ENCODE measurements at places on chromosomes 6 and 20.

GRCh38 chr6:115765966-115766365 lies 294.7 kb downstream of the FRK start:
- DNase-seq, result no peak

DNA sequence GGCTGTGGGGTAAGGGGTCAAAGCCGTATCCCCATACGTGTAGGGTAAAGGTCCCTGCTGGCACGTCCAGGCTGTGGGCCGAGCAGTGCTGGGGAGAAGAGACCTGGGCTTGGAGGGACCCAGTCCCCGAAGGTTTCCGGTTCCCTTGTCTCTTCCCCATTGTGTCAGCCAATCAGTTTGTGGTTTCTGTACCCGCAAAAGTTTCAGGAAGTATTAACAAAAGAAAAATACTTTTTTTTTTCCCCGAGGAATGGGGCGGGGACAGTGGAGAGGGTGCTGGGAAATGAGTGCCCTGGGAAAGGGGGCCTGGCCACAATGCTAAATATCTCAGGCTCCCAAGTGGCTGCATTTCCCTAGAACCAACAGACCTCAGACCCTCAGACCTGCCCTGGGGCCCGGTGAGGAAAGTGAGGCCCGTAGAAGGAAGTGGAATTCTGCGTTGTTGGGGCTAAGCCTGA lies 15.2 kb upstream of the AMD1 start:
- DNase-seq, result no peak

GRCh38 chr6:156778454-156779205 lies 1.5 kb downstream of the ARID1B start:
- DNase-seq, result no peak

DNA sequence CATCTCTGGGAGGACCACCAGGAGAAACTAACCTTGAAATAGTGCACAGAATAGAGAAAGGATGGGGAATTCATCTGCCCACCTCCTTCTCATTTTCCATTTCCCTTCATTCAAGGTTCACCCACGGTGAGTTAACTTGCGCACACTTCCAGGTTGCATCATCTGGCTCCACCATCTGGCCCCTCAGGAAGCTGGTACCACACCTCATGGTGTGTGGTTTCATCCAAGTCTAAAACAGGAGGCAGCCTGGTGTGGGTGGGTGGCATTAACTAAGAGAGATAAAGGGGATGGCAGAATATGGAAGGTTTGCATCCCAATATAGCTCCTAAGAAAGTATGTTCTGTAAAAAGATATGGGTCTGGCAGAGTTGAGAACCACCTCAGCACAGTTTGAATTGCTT lies 3.8 kb downstream of the ZNF334 start:
- no peak for DNase-seq

GRCh38 chr6:43613721-43614395 lies 15.2 kb downstream of the GTPBP2 start:
- no peak for DNase-seq

DNA sequence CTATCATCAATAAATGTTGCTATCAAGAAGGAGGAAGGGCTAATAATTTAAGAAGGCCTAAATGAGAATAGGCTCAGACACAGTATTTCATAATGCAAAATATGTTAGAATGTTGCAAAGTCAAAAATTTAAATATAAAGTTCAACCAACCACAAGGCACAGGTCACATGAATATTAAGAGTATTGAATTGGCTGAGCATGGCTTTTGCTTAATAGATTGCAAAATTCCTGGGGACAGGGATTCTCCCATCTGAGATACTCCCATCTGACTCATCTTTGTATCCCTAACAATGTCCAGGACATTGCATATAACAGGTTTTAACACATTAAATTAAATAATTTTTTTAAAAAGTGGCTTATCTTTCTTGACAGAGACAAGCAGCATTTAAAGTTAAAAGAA lies 32.9 kb upstream of the UTRN start:
- DNase-seq, result no peak

- DNase-seq, result no peak
Observed at GRCh38 chr20:1493536-1493935, 2.3 kb upstream of the SIRPB2 start.

DNA sequence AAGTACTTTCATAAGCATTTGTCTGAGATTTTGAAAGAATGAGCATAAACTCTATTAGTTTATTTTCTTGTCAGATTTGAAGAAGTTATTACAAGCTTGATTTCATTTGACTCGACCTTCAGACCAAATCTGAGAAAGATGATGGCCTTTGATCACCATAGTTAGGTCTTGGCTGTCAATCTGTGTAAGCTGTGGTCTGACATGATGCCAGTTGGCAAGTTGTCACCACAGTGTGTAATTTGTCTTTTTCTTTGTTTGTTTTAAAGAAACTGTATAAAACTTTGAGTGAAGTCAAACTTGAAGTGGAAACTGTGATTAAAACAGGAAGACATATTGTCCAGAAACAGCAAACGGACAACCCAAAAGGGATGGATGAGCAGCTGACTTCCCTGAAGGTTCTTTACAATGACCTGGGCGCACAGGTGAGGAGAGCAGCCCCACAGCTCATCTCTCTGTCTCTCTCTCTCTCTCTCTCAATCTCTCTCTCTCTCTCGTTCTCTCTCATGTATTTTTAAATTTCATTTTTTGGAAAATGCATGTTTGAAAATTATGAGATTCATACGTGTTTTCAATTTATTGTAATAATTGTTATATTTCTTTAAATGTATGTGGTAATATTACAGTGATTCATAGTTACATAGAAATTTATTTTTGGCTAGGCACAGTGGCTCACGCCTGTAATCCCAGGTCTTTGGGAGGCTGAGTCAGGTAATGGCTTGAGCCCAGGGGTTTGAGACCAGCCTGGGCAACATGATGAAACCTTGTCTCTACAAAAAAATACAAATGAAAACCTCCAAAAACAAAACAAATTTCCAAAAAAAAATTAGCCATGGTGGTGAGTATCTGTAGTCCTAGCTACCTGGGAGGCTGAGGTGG lies 208.1 kb downstream of the UTRN start:
- DNase-seq, result no peak

DNA sequence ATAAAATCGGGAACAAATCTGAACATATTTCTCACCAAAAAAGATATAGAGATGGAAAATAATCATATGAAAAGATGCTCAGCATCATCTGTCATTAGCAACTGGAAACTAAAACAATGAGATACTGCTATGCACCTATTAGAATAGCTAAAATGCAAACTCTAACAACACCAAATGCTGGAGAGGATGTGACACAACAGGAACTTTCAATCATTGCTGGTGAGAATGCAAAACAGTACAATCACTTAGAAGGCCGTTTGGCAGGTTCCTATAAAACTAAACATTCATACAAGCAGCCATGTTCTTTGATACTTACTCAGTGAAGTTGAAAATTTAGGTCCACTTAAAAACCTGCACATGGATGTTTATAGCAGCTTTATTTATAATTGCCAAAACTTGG lies 67.0 kb downstream of the FAM50B start:
- DNase-seq, result no peak

DNA sequence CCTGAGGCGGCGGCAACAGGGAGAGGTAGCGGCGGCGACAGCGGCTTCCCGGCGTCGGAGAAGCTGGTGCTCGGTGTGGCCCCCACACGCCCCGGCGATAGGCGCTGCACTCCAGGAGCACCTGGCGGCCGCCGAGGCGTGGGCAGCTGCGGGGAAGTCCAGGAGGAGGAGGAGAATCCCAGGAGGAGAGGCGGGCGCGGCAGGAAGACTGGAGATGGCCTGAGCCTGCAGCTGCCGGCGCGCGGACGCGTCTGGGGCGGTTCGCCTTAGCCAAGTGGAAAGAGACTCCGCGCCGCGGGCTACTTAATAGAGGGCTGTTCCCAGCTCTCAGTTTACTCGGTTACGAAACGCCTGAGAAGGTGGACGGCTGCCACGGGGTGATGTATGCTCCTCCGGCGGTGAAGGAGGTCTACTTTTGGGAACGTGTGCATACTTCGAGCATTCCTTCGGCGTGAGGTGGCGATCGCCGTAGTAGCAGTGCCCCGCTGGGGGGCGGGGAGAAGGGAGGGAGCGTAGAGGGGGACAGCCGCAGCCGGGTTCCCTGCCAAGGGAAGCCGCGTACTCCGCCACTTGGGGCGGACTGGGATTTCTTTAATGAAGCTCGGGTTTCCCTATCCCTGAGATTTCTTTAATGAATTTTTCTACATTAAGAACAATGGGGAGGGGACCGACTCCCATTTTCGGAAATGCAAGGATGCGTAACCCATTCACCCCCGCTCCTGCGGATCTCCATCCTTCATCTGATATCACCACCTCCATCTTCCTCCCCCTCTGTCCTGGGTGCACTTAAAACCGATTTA lies at the start of gene COL12A1:
Gene COL12A1 (minus strand): TSS at position 278 of the 800 bp plus-strand sequence. CDS start 3,261 bp downstream, outside the sequence.
- DNase-seq, result no peak

DNA sequence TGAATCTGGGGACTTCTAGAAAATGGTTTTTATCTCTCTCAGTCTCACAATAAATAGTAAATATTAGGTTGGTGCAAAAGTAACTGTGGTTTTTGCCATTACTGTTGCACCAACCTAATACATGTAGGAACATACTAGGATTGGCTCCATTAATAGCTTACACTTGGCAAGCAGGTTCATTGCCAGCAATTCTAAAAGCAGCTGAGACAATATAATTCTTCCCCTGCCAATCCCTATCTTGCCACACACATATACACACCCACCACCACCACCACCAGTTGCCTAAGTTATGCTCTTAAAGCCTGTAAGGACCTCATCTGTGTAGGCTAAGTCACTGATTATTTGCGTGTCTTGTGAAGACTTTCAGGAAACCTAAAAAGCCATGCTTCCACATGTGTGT lies 145.1 kb downstream of the KIF16B start:
- DNase-seq, result no peak

DNA sequence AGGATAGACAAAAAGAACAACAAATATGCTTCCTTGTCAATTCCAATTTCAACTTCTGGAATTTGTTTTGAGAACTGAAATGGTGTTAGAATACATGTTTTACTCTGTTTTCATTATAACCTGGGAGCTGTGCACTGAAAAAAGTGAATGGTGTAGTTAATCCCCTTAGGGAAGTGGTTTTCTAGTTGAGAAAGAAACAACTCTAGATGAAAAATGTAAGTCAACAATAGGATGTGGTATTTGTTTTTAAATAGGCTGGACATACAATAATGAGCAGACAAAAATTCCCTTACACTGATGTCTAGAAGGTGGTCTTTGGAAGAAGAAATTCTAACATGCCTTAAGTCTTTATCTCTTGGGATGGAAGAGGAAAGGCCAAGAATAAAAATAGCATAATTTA lies 59.9 kb upstream of the TINAG start:
- no peak for DNase-seq

GRCh38 chr6:42405021-42405420 lies 46.7 kb downstream of the TRERF1 start:
- DNase-seq, result no peak

- DNase-seq, result no peak
Observed at GRCh38 chr6:167575158-167575696, 250.3 kb downstream of the TTLL2 start.

DNA sequence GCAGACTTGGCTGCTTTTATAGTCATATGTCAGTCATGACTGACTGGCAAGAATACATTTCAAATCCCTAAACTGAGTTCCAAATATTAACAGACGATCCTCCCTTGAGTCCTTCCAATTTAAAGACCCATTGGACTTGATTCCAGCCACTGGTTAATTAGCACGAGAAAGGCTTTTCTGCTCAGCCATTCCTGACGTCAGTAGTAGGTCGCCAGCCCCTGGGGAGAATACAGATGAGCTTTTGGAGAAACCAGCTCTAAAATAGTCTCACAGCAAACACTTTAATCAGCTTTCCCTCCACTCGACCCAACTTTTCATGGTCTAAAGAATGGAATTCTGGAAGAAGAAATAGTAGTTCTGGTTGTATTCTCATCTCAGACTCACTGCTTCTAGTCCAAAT lies 91.6 kb downstream of the SLC22A3 start:
- DNase-seq, result no peak

GRCh38 chr6:33995309-33996119 lies 150.4 kb downstream of the GRM4 start:
- no peak for DNase-seq

GRCh38 chr6:138785980-138786379 lies 9.9 kb upstream of the ECT2L start:
- DNase-seq, result no peak

DNA sequence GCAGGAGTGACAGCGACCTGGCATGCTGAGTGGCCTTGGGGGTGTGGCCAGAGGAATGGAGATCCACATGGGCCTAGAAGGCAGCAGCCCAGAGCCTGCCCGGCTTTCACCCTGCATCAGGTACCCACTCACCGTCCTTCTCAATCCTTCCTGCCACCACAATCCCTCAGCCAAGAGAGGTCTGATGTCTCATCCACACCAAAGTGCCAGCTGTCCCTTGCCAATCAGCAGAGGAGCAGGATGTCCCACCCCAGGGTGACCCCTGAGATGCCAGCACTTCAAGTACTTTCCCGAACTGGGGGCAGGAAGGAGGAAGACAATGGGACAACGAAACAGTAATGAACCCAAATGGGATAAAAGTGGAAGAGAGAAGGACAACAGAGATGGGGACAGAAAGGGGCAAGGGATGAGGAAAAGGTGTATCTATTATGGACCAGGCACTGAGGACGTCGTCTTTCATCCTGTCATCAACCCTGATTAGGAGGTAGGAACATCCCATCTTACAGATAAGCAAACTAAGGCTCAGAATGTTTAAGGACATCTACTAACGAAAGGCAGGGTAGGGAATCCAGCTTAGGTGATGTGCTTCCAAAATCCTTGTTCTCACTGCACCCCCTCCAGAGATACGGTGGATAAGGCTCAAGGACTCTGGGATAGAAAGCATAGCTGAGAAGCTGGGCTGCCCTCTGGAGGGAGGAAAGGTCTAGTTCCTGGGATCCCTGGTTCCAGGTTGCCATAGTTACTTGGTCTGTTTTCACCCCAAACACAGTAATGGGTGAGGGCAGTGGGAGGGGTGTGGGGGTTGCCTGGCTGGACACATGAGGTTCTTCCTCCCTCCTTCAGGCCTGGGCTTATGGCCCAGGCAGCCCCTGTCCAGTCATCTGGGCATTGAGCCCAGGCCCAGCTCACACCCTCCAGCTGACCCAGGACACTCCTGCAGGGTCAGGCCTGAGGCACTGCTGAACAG lies 4.5 kb upstream of the TNXB start:
- DNase-seq, result no peak
